ENCODE measurements at places on chromosomes 5 and 9. TPM values are rescaled to one million over a fixed set of nuclear protein-coding genes. Genes with fewer than 3 reads are reported as not detected.
A peak's percentile ranks its signal among the peaks of the same experiment; 100 is the strongest.

The SLC34A1 gene
- total RNA-seq: not detected

DNA sequence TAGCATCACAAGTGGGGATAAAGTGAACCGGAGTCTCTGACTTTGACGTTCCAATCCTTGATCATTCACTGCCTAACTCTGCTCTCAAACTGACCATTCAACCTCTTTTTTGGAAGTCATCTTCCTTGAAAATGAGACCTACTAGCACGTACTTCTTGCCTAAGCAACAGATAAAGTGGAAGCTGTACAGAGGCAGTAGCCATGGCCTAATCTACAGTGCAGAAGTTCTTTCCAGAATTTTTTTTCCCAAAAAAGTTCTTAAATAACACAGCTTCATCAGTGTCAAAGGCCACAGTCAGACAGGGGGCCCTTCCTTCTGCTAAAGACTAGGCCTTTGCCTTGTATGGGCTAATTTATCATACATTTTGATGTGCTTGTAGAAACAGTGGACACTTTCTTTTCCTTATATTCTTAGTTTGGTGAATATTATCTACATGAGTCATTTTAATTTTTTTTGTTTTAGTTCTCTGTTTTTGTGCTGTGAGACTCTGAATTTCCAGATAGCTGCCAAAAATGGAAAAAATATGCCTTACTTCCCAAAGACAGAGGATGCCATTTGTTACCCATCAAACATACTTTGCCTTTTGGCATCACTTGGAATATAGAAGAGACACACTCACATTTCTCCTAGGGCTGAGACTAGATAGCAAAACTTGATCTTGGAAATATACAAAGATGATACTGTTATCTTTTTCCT is 96.3 kb upstream of the VCAN start:
- DNase-seq: no peak

DNA sequence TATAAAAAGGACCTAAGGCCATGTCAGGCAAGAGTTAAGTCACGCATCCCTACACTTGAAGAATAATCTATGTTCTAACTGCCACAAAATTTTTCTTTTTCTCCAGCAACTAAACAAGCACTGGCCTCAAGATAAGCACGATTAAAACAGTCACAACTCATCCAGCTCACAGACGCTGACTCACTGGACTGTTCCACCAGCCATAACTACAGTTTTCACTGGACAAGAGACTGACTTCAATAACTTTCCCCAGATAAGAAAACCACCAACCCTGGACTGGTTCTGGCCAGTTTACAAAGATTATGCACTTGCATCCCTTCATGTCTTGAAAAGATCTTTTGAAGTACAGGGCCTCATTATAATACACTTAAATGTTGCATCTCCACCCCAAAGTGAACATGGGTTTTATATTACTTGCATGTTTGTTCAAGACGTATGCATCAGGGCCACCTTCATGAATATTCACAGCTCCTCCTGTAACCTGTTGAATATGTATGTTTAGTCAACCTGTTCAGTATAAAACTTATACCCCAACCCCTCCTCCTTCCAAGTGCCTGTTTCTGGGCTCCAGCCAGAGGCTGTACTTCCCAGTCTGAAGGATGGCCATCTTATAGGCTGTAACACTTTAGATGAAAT is 129.3 kb upstream of the EPB41L4A start:
- DNase-seq: peak; percentile 87

The BHMT gene
- total RNA-seq: not detected

DNA sequence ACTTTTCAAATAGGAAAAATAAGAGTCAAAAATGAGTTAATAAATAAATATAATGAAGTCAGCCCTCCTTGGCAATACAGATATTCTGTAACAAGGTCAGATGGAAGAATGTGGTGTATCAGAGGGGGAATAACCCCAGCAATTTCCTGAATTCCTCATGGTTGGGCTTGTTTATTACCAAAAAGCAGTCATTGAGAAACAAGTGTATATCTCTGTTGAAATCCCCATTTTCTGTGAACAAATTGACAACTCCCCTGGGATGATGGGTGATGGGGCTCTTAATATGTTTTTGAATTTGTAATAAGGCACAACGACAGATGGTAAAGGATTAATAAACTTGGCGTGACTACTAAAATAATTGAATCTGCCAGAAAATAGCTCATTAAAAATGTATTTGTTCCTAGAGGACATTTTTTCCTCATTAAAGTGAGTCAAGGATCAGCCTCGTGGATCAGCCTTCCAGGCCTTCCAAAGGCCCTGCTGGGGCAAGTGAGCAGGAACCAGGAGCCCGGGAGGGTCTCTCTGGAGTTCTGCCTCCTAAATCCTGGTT is 34.2 kb downstream of the THBS4 start:
- no peak for DNase-seq

DNA sequence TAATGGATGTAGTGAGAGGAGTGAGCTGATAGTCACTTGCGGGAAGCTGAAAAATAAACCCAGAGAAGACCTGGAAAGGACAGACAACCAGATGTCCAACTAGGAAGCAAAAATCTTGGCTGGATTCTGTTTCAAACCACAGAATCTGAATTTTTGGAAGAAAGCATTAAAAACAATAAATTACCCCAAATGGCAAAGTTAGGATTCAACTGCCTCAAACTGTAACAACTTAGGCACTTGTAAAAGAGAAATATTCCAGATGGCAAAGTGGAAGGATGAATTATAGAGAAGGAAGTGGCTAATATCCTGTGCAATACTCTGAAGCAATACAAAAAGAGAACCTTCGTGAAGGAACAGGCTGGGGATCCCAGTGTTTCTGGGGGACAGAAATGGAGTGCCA is 46.8 kb upstream of the SLIT3 start:
- DNase-seq: no peak

The NUP188 gene
- 37.0 TPM for total RNA-seq

- no peak for DNase-seq
Observed at GRCh38 chr5:111743512-111743911, 13.5 kb downstream of the NREP start.

The IFT74 gene
- 11.9 TPM for total RNA-seq

DNA sequence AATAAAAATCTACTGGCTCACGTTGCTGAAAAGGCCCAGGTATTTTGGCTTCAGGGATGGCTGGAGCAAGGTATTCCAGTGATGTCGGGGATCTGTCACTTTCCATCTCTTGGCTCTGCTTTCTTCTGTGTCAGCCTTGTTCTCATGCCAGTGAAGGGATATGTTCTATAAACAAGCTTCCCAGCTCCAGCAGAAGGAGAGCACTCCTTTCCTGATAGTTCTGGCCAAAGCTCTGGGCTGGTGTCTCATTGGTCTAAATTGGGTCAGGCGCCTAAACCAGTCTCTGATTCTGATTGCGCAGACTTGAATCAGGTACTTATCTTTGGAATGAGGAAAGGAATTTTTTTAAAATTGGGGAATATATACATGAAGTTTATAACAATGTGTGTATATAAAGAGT is 5.1 kb downstream of the SNX30 start:
- DNase-seq: peak; percentile 45

The SLC36A3 gene
- not detected for total RNA-seq

GRCh38 chr9:112570671-112571167 is 84.1 kb downstream of the KIAA1958 start:
- DNase-seq: no peak

DNA sequence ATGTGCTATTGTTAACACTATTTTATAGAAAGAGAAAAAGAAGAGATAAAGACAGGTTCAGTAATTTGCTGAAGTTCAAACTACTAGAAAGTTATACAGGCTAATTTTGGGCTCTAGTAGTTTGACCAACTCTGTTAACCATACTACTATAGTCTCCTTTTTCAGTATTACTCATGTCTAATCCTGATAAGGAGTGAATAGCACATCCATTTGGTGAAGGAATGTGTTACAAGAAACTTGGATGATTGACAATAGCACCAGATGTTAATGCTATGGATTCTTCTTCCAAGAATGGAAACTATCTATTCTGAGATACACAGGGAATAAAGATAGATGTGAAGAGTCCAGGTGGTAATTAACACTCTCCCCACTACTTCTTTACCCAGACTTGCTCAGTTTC is 677.3 kb downstream of the PRELID2 start:
- no peak for DNase-seq

- DNase-seq: no peak
Observed at GRCh38 chr9:123493627-123494026, 137.6 kb downstream of the CRB2 start.

GRCh38 chr5:24642022-24642421 is 2.8 kb downstream of the CDH10 start:
- peak; percentile 64 for DNase-seq

GRCh38 chr9:12968093-12968492 is 193.3 kb downstream of the LURAP1L start:
- no peak for DNase-seq

- DNase-seq: no peak
Observed at GRCh38 chr9:133309608-133310007, 26.4 kb downstream of the SURF6 start.

DNA sequence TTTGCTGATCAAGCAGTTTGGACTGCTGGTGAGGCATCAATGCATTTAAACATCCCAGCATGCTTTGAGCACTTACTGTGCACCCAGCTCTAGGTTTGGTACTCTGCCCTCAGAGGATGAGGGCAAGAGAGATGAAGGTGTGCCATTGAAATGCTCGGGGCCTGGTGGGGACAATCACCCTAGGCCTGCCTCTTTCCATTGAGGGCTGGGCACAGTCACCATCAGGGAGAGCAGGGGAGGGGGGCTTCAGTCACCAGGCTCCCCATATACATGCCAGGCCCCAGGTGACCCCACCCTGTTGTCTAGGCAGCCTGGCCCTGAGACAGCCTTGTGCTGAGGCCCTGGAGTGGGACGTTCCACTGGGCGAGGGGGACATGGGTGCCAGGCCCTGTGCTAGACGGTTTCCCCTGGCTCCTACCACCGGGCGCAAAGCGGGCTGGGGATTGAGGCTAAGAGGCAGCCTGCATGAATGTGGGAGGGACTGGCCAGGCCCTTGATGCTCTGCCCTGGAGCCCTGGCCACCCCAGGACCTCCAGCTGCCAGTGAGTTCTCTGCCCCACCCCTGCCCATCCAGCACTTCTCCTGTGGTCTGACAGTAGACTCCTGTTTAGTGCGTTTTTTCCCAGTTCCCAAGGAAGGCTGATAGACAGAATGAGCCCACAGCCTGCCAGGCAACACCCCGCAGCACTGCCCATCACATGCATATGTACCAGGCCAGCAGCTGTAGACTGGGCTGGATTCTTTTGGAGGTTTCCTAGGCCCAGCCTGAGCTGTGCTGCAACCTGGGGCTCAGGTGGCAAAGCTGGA is 18.9 kb downstream of the TCF7 start:
- no peak for DNase-seq

DNA sequence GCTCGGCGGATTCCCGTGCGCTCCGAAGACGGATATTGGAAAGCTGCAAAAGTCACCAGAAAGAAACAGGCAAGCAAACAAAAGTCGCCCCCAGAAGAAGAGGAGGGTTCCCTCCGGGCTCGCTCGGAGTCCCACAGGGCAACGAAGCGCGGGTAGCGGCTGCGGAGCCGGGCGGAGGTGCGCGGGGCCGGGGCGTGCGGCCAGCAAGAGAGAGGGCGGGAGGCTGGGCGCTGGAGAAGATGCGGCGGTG is at the start of gene FBN2:
Gene FBN2 (minus strand): TSS at position 246 of the 250 bp plus-strand sequence. CDS start 642 bp downstream, outside the sequence.
- no peak for DNase-seq

DNA sequence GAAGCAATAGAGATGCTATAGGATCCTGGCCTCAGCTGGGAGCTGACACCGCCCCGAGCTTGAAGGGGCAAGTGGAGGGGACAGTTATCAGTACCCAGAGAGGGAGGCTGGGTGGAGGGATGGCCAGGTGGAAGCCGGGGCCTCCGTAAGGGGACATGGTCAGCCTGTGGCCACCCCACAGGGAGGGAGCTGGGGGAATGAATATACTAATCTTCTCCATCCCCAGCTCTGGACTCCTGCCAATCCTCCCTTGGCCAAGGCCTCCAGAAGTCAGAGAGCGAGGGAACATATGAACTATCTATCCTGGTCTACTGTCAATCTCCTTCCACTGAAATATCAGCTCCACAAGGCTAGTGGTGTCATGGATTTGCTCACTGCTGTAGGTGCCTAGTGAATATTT is 109.3 kb downstream of the BOD1 start:
- no peak for DNase-seq

- DNase-seq: no peak
Observed at GRCh38 chr5:139079225-139079990, 118.8 kb downstream of the SIL1 start.

- DNase-seq: peak; percentile 54
Observed at GRCh38 chr9:87119328-87119881, 172.1 kb upstream of the GAS1 start.

- DNase-seq: peak; percentile 85
Observed at GRCh38 chr5:149049371-149049781, 13.5 kb downstream of the SH3TC2 start.

GRCh38 chr9:80885894-80886293 is 803.5 kb downstream of the TLE1 start:
- DNase-seq: peak; percentile 3

DNA sequence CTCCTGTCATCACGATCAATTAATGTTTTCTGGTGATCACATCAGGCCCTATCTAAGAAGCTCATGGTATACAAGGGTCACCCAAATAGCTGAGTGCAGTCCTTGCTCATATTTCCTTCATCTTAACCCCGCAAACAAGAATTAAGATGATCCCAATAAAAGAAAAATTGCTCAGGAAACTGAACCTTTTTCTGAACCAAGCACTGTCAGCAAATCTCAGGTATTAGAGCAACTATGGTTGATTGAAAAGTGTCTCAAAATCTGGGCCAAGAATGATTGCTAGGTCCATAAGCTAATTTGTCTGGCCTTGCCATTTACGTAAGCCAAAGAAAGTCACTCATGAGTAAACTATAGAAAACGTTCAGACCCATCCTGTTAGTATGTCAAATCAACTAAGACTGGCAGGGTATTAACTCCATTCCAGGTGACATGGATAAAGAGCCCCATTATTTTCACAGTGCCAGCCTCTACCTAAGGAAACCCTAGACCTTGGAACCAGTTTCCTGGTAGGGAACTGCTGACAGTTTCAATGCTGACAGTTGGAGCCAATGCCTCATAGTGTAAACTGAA is 209.3 kb downstream of the DEPDC1B start:
- no peak for DNase-seq

DNA sequence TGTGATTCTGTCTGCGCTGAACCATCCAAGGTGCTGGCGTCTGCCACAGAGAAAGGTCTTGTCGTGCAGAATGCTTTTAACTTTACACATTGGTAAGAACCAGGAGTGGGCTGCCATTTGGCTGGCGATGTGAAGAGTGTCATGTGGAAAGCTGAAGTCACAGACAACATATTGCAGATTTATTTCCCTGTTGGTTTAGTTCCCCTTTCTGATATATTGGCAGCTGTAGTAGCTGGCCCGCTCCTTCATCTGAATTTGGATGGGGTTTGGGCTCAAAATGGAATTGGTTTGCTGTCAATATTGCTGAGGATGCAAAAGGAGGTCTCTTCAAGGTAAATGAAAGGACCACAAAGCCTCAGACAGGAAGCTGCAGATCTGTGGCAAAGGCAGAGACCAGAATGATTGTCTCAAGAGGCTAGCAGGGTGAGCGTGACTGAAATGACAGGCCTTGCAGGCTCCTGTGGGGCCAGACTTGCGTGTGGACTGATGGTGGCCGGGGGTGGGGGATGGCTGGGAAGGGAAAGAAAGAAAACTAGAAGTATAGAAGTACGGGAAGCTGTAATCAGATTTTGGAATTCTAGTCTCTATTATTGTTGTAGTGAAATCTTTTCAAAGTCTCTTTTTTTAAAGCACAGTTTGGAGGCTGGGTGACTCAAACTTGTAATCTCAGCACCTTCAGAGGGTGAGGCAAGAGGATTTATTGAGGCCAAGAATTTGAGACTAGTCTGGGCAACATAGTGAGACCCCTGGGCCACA is 25.1 kb upstream of the CD180 start:
- no peak for DNase-seq

- no peak for DNase-seq
Observed at GRCh38 chr5:180297587-180298282, 5.9 kb upstream of the MAPK9 start.

- DNase-seq: no peak
Observed at GRCh38 chr9:88425538-88425950, 37.3 kb downstream of the SPIN1 start.

Measured in H4 (cell line).